Stimulated activated CD4-positive, alpha-beta T cell treated with anti-CD3 and anti-CD28 coated beads, Interleukin-1b, Interleukin-23, amount 100 ng/mL, for 1 hour (primary cell): ENCODE measurements at places on chromosomes 3 and 15.

- no peak for DNase-seq
These were observed 346.8 kb downstream of the SOX2 start for GRCh38 chr3:182058488-182058887.

DNA sequence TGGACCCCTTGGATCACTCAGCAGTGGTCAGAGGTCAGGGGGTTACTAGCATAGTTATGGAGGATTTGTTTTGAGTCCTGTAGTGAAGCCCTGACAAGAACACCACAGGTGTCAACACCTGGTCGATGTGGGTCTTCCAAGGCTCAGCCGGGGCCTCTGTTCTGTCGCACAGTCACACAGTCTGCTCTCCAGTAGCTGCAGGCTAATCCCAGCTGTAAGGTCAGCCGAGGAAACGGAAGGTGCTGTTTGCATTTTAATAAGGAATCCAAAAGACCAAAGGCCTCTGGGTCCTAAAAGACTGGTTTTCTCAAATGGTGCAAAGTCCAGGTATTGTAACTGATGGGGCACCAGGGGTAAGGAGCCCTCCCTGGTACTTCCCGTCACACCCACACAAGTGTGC lies 71.7 kb downstream of the RPLP1 start:
- no peak for DNase-seq

GRCh38 chr3:62319570-62320243 lies 53.6 kb downstream of the FEZF2 start:
- DNase-seq = no peak

- no peak for DNase-seq
These were observed at the start of gene ABI3BP for GRCh38 chr3:100993309-100993708. Gene ABI3BP, minus strand, starts transcription at chr3:100993421. Its CDS starts 37 bp downstream, at chr3:100993384.

DNA sequence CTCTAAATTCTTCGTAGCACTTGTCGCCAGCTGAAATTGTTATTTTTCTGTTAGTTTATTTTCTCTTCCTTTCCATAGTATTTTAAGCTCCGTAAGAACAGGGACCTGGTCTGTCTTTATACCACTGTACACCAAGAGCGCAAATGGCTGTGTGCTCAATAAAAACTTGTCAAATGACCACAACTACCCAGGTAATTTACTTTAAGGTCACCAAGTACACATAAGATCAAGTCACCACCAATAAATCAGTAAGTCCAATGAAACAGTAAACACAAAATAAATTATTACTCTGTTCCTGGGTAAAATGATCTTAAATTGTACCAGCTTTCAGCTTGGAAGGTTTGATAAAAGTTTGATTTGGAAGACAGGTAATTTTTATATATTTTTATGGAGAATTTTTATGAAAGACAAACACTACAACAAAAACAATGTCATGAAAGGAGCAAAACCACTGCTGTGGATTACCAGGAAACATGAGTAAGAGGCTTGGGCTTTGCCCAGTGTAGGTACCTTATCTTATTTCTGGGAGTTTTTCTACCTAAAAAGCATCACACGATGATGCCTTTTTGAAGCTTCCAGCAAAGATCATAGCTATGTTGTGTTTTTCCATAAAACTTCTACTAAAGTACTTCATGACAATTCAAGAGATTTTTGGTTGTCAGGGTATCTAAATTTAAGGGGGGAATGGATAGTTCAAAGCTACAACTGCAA lies 406.8 kb downstream of the SHQ1 start:
- DNase-seq = no peak

- no peak for DNase-seq
These were observed 36.7 kb downstream of the CMTM7 start for GRCh38 chr3:32428092-32429068.

- no peak for DNase-seq
These were observed 136.9 kb upstream of the EIF1B start for GRCh38 chr3:40172560-40172959.

- no peak for DNase-seq
These were observed 11.6 kb upstream of the DLL4 start for GRCh38 chr15:40917585-40917984.

DNA sequence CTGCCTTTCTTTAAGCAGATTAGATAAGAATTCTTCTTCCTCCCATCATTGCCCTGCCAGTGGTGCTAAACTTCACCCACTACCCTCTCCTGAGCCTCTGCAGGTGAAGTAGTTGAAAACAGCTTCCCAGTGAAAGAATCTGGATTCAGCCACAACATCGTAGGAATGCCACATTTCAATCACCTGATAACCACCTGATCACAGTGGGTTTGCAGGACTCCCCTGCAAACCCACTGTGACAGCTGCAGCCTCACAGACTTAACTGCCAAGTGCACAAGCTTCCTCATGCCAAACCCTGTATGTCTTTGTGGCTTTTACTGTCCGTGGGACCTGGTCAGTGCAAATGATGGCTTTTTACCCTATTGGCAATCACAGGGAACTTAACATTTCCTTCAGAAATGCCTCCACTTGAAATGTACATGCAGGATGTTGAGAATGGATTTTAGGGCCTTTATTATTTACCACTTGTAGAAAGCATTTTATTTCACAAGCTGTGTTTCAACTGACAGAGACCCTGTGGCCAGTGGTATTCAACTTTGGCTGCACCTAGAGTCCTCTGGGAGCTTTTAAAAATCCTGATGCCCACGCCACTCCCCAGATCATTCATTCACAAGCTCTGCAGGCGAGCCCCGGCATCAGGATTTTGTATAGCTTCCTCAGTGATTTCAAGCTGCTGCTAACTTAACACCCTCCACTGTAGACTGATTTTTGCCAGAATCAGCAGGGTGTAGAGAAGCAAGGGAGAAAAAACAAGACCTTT lies 49.1 kb downstream of the OXNAD1 start:
- DNase-seq = no peak

DNA sequence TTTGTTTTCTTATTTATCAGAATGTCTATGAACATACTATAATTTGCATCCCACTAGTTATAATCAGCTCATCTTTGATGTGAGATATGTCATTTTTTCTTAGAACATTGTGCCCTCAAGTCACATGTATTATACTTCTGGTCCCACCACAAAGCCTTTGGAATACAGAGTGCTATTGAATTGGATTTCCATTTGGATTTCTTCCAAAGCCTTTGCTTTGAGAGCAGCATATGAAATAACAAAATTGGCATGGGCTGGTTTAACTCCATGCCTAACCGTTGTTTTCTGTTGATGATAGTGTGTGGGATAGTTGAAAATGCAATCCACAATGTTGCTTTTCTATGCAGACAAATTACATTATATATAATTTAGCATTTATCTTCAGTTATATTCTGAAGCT lies 284.5 kb upstream of the PLSCR5 start:
- DNase-seq = no peak

DNA sequence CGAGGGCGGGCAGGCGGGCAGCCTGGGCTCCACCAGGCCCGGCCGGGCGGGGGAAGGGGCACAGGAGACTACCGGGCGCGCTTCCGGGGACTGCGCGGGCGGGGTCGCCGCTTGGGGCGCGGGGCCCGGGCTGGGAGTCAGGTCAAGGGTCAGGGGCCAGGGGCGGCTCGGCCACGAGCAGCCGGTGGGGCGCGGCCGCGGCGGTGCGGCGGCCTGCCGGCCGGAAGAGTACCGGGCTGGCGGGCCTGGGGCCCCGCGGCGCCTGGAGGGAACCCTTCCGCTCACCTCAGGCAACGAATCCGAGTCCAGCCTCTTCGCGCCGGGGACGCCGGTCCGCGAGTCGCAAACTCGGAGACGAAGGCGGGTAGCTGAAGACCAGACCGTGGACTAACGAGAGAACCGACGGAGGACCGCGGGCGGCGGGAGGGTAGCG lies 225 bp downstream of the RHOA start:
- DNase-seq = no peak

GRCh38 chr3:132543011-132543739 lies 53.9 kb upstream of the ACKR4 start:
- DNase-seq = no peak

DNA sequence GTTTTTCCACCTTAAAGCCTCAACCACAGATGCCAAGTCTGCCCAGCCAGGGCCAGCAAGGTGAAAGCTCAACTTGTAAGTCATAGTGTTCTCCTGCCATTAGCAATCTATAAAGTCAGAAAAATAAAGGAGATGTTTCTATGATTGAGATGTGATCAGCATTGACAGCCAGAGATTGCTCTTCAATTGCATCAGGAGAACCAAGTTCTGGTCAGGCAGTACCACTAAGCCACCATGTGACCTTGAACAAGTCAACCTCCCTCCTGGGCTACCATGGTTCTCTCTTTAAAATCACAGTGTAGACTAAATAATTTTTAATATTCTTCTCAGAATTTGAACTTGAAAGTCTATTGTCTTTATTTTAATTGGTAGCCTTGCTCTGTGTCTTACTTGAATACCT lies 220.3 kb upstream of the HES1 start:
- DNase-seq = no peak

- DNase-seq = no peak
These were observed 15.7 kb downstream of the RFT1 start for GRCh38 chr3:53114412-53115074.

- DNase-seq = no peak
These were observed 211.1 kb upstream of the STT3B start for GRCh38 chr3:31321620-31322019.

DNA sequence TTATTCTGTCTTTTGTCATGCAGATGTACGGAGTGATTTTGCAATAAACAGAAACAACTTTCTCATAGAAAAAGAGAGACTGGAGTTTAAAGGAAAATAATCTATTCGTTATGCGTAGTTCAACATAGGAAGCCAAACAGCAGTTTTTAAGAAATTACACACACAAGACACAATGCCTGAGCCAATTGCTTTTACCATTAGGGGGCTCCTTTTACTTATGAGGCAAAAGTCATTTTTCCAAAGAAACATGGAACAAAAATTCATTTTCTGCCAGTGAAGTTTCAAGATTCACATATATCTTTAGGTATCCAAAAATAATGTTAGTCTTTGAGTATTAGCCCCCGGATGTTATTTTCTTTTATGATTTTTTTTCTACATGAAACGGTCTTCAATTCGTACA lies 10.7 kb downstream of the CNTN6 start:
- no peak for DNase-seq

DNA sequence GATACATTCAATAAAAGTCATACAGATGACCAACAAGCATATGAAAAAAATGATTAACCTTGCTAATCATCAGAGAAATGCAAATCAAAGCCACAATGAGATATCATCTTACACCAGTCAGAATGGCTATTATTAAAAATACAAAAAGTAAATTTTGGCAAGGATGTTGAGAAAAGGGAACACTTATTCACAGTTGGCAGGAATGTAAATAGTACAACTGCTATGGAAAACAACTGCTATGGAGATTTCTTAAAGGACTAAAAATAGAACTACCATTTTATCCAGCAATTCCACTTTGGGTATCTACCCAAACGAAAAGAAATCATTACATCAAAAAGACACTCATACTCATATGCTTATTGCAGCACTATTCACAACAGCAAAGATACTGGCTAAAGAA lies 1121.8 kb downstream of the TBL1XR1 start:
- DNase-seq = no peak

DNA sequence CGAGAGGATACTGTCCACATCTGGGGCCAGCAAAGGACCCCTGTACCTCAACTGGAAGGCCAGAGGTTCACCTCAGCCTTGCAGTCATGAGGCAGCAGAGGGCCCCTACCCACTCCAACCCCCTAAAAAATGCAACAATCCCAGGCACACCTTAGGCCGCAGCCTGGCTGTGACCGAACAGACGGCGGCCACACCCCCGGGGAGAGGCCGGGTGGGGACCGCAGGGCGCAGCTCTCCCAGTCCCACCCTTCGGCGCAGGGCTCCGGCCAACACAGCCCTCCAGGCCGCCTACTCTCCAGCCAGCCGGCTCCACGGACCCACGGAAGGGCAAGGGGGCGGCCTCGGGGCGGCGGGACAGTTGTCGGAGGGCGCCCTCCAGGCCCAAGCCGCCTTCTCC lies 457 bp upstream of the DNAJA4 start:
- DNase-seq = no peak

DNA sequence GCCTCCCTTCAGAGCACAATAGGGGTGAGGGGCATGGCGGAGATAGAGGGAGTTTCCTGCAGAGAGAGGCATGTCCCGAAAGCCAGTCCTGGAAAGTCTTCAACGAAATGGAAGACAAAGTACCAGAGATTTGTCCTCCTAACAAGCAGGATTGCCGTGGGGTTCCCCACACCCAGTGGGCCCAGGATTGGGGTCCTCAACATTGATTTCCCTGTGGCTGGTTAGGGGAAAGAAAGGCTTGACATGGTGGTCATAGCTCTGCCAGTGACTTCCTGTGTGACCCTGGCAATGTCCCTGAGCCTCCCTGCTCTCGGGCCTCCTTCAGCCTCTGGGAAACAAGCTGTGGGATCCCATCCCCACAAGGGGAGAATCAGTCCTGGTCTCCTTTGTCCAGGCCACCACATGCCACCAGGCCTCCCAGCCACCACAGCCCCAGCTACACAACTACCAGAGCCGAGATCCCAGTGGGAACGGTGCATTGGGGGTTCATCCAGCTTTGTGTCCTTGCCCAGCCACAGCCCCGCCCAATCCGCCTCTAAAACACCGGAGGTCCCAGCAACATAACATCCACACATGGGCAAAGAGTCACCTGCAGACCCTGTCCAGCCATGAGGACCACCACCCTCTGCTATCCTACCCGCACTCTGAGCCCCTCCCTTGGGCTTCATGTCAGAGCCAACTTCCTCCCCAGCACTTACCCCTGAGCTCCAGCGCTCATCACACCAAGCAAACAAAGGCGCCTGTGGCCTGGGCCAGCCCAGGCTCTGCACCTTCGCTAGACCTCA lies 63.0 kb downstream of the ADAMTS17 start:
- no peak for DNase-seq

- DNase-seq = no peak
These were observed 1.7 kb downstream of the NR2C2 start for GRCh38 chr3:14949126-14949525.

GRCh38 chr3:149013726-149014125 lies 22.4 kb downstream of the GYG1 start:
- DNase-seq = no peak

DNA sequence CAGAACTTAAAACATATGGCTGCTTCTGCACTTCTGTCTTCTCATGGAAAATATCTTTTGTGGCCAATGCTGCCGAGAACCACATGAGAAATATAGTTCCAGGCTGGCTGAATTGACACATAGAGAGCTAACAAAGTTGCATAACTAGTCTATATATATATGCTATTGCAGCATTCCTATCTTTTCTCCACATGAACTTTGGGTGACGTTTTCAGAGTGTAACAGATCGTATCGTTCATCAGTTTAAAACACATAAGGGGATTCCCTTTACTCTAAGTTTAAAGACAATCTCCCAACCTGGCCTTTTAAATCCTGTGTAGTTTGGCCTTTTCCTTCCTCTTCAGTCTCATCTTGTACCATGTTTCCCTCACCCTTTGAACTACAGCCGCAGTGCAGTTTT lies 394.2 kb upstream of the CBLB start:
- DNase-seq = no peak

GRCh38 chr3:124741027-124741426 lies 10.8 kb downstream of the UMPS start:
- DNase-seq = no peak

DNA sequence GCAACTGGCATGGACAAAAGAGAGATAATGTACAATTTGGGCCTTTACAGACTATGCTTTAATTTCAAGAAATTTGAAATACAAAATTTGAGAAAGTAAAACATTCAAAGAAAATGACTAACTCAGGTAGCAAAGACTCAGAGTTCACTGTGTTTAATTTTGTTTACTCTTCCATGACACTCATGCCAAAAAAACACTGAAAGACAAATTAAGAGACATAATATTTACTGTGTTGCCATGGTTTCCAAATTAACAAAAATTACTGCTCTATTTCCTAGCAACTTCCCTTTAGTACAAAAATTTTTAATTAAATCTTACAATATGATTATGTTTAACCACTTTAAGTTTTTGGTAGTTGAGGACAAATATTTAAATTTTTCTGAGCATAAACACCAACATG lies 29.6 kb downstream of the LRRFIP2 start:
- DNase-seq = no peak

GRCh38 chr3:98333989-98334606 lies 19.6 kb upstream of the OR5K4 start:
- no peak for DNase-seq
